ENCODE measurements at places on chromosomes 7 and 10. TPM values are rescaled to one million over a fixed set of nuclear protein-coding genes. Genes with fewer than 3 reads are reported as not detected.

DNA sequence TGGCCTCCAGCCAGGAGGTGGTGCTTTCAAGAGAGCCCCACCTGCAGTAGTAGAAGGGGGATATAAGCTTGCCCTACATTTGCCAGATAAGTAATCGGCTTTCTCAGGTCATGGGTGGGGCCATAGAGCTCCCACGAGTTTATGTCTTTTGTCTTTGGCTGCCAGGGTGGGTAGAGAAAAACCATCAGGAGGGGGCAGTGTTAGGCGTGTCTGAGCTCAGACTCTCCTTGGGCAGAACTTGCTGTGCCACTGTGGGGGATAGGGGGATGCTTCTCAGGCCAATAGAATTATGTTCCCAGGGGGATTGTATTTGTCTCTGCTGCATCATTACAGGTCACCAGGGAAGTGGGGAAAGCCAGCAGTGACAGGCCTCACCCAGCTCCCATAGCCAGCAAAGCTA lies 12.3 kb upstream of the MRPS33 start:
- DNase-seq: no peak
- H3K4me3 ChIP-seq: no peak overlapping the region
- no peaks in the 10 kb centered on the region for H3K27me3 ChIP-seq
- H3K4me1 ChIP-seq: peaks cover 13% of the 10 kb centered on the region
- H3K36me3 ChIP-seq: no peaks in the 10 kb centered on the region

- DNase-seq: no peak
- no peaks in the 10 kb centered on the region for H3K4me1 ChIP-seq
- H3K4me3 ChIP-seq: no peak overlapping the region
- H3K36me3 ChIP-seq: peaks cover 14% of the 10 kb centered on the region
- no peaks in the 10 kb centered on the region for H3K27me3 ChIP-seq
Observed at GRCh38 chr7:105647591-105647990, 66.3 kb upstream of the EFCAB10 start.

TAS2R3 gene
- 1.0 TPM for total RNA-seq

CALHM3 gene
- total RNA-seq: not detected

GRCh38 chr10:10437886-10438285 lies 579.8 kb upstream of the CELF2 start:
- H3K4me1 ChIP-seq: no peaks in the 10 kb centered on the region
- DNase-seq: no peak
- H3K36me3 ChIP-seq: no peaks in the 10 kb centered on the region
- H3K27ac ChIP-seq: no peak overlapping the region
- H3K4me3 ChIP-seq: no peak overlapping the region
- no peaks in the 10 kb centered on the region for H3K27me3 ChIP-seq

DNA sequence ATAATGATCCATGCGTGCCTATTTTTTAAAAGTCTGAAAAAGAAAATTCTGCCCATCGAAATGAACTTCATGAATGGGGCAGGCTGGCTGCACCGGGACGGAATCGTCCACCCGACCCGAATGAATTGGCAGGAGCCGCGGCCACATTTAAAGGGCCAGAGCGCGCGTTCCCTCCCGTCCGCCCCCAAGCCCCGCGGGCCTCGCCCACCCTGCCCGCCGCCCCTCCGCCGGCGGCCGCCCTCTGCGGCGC lies 319 bp upstream of the GATA3 start:
- no peak for DNase-seq
- peaks cover 40% of the 10 kb centered on the region for H3K27me3 ChIP-seq
- peaks cover 59% of the 10 kb centered on the region for H3K4me1 ChIP-seq
- peak overlapping the region; percentile 96 for H3K4me3 ChIP-seq

DIP2C gene
- 0.44 TPM for total RNA-seq

GRCh38 chr7:81036057-81036456 lies 117.2 kb upstream of the SEMA3C start:
- no peak overlapping the region for H3K27ac ChIP-seq
- no peak overlapping the region for H3K4me3 ChIP-seq
- no peaks in the 10 kb centered on the region for H3K27me3 ChIP-seq
- H3K4me1 ChIP-seq: no peaks in the 10 kb centered on the region

MBLAC1 gene
- 4.4 TPM for total RNA-seq

IL6 gene
- 1.7 TPM for total RNA-seq

CTTNBP2 gene
- not detected for total RNA-seq

- H3K36me3 ChIP-seq: no peaks in the 10 kb centered on the region
- no peak for DNase-seq
- no peaks in the 10 kb centered on the region for H3K4me1 ChIP-seq
- H3K4me3 ChIP-seq: no peak overlapping the region
- H3K27ac ChIP-seq: no peak overlapping the region
Observed at GRCh38 chr10:9743639-9744038, 1274.0 kb upstream of the CELF2 start.

KCND2 gene
- not detected for total RNA-seq

GRCh38 chr10:6513476-6513875 lies 66.6 kb downstream of the PRKCQ start:
- H3K27ac ChIP-seq: no peak overlapping the region
- H3K27me3 ChIP-seq: no peaks in the 10 kb centered on the region
- H3K4me1 ChIP-seq: peaks cover 43% of the 10 kb centered on the region
- DNase-seq: peak; percentile 36
- H3K36me3 ChIP-seq: peaks cover 35% of the 10 kb centered on the region
